Posterior cingulate gyrus (tissue), 11 donors: ENCODE measurements at places on chromosomes 2 and 18.

DNA sequence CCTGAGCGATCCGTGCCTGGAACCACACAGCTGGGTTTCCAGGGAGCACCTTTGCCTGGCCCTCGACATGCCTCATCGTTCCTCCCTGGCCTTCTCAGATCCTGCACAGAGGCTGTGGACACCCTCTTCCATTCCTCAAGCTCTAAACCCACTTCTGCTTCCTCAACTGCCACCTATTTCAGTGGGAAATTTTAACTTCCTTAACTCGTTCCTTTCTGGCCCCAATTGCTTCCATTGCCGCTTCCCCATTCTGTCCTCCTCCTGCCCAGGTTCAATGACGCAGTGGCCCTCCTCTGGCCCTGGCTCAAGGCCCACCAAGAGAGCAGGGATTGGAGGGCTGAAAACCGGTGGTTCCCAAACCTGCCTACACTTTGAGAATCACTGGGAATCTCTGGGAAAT, 4.8 kb upstream of the B3GNT7 start:
- DNase-seq = no peak

DNA sequence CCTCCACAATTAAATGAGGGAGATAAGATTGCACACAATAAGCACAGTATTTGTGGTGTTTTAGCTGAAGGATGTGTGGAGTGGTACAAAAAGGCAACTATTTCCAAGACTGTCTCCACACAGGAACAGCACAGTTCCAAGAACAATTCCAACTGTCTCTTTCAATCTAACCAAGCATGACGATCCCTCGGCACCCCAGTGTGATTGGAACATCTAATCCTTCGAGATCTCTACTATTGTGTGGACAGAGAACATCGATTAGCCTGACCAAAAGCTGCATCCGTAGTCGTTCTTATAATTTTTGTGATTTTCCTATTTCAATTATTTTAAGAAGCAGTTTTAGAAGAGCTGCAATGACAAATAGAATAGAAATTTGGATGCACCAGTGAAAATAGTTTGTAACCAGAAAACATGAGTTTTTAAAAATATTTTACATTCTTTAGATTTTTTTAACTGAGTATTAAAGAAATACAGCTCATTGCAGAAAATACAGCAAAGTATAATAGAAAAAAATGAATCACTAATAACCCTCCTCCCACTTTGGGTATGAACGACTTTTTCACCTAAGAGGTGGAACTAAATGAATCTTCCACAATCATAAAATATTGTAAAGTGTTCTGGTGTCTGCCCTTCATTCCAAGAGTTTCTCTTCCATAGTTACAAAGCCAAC, 76.4 kb upstream of the CABLES1 start:
- DNase-seq = no peak

DNA sequence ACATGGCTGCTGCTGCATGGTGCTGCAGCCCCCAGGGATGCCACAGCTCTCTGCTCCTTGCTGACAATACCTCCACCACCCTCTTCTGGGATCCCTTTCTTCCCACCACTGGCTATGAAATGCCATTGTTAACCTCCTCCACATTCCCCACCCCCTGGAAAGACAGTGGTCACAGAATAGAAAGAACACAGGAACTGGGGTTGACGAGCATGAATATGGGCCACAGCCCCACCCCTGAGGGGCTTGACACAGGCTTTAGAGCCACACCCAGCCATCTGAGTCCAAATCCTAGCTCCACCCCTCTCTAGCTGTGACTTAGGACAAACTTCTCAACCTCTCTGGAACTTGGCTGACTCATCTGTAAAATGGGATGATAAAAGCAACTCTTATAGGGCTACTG, 47.3 kb downstream of the TMEM163 start:
- DNase-seq = no peak

- no peak for DNase-seq
These were observed 477 bp downstream of the ACVR1 start for GRCh38 chr2:157875641-157876065.

DNA sequence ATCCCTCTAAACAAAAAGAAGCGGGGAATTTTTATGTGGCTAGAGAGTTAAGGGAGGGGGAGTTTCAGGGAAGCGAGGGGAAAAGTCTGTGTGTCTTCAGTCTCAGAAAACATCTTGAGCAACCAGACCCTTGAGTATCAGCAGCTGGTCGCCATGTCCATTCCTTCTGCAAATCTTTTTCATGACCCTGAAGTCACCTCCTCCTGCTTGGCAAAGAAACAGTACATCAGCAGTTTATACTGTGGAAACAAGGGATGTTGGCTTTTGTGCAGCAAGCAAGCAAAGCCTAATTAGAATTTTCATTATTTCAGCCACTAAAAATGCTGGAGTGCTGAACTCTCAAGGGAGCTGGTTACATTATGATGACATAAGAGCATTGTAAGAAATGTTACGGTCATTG, 187.4 kb upstream of the SLC8A1 start:
- DNase-seq = no peak

DNA sequence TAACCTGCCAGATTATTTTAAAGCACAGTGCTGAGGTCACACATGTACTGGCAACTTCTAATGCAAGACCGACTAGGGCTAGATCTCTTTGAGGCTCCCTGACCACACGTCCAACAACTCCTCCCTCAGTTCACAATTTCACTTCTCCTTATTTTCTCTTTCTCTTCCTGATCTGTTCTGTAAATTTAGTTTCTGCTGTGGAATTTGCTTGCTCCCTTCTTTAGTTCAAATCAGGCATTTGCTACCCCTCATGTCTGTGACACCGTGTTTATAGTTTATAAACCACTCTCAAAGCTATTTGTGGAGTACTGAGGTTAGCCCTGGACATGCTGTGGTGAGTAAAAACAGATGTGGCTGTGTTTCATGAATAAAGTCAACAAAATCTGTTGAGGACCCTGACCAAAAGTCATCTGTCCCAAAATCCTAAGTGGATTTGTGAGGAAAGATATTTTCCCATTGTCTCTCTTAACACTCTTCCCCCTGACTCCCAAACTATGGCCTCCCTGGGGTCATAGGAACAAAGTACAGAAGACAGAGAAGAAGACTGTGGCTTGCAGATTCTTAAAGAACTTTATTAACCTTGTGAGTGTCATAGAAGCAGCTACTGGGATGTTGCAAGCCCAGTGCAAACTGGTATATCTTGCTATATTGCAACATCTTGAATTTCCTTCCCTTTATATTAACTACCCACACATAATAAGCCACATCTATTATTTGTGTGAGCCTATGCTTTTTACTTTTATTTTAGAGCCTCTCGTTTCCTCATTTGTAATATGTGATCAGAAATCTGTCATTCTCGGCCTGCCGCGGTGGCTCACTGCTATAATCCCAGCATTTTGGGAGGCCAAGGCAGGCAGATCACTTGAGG, 3.5 kb upstream of the NAGK start:
- DNase-seq = no peak

DNA sequence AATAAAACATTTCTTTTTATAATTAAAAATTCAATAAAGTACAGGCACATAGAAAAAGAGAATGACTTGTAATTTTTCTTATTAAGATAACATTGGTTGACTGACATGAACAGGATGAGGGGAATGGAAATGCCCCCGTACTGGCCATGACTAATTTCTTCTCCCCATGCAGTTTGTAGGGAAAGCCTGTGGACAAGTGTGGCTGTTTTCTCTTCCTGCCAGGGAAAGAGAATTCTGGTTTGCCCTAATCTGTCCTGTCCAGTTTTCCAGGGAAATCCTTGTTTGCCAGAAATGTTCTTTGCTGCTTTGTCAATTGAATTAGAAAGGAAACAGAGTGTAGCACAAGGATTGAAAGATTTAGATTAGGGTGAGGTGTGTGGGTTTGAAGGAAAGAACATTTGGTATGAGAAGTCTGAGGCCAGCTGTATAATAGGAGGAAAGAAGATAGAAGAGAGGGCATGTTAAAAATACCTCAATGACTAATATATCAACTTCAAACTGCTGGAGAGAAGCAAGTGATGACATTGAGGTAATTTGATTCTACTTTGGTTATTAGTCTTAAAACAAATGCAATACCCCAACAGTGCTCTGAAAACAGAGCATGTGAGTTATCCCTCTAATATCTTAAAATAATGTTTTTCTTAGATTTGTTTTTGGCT, 593.9 kb upstream of the ZNF804A start:
- no peak for DNase-seq

DNA sequence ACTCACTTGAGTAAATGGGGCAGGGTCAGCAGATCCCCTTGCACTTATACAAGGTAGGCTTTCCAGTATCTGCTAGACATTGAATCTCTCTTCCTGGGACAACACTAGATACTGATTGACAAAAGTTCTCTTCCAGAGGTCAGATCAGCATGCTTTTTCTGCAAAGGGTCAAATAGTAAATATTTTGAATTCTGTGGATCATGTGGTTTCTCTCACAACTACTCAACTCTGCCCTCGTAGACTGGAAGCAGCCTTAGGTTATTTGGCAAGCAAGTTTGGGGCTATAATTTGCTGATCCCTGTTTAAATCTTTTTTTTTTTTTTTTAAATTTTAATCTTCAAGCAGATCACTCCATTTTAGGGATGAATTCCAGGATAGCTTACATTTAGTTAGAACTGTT, 17.4 kb upstream of the NABP1 start:
- no peak for DNase-seq

- no peak for DNase-seq
These were observed 128.1 kb upstream of the PDE1A start for GRCh38 chr2:182554950-182555349.
